Naive thymus-derived CD4-positive, alpha-beta T cell (primary cell): ENCODE measurements at places on chromosomes 2 and 18. TPM values are rescaled to one million over a fixed set of nuclear protein-coding genes. Genes with fewer than 3 reads are reported as not detected.
A peak's percentile ranks its signal among the peaks of the same experiment; 100 is the strongest.

DNA sequence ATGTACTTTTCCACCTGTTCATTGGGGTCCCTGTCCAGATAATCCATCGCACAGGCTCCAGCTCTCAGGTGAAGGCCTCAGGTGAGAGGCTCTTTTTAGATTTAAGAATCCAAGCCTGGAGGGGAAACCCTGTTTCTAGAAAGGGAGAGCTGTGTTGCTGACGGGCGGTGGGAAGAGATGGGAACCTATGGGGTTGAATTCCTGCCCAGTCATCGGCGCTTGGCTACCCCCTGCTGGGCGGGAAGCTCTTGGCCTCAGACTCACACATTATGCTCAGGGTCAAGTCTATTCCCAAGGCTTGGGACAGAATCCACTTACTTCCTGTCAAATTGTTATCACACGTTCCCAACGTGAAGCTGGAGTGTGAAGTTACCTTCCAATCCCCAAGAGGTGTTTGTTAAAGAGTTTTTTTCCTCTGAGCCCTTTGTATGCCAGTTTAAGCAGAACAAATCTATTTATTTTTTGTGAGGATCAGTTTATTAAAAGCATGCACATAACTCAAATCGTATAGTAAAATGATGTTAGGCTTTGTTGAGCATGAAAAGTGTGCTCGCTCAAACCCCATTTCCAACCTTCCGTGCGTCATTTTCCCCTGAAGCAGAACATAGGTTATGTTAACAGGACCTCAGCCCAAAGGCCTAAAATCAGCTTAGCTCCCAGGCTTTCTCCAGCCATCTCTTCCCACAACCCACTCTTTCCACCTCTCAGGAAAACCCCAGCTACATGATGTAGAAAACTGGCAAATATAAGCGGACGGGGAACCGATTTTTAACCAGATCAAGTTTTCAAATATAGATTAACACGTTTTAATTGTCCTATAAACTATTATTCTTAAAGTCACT, 181.7 kb upstream of the ETAA1 start:
- no peaks in the 10 kb centered on the region for H3K27me3 ChIP-seq
- H3K4me1 ChIP-seq, result no peaks in the 10 kb centered on the region
- no peaks in the 10 kb centered on the region for H3K36me3 ChIP-seq
- no peak for DNase-seq
- H3K4me3 ChIP-seq, result no peak overlapping the region
- H3K27ac ChIP-seq, result no peak overlapping the region

DNA sequence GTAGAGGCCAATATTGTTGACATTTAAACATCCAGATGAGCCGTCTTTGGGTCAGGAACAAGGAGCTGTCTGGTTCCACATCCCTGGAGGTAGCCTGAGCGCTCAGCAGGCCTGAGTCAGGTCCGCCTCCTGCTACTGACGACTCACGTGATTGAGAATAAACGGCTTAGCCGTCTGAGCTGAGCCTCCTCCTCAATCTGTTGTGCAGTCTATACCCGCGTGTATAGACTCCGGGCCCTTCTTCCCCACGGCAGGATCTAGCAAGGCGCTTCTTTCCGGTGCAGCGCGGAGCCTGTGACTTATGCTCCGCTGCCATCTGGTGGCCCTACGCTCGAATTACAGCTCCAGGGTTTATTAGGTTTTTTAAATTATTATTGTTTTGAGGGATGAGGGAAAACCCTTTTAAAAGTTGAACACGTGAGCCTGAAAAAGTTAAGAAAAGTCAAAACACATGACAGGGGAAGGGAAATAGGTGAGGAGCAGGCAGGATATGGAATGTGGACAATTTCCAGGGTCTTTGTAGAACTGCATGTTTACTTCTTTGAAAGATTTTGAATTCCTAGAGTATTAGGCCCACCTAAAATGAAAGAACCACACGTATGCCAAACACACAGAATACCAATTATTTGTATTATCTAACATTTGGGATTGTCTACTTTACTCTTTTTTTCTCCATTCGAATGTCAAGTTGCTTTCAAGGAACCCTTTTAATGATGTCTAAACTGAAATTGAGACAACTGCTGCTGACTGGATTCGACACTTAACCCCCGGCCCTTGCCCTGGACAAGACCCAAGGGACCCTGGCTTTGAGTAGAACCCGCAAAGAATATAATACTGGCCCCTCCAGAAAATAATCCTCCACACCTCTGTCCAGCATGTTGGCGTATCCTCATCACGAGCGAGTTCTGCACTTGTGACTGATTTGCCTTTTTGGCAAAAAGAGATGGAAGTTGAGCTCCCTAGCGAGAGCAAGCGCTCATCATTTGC, 112.4 kb upstream of the ZNF236 start:
- H3K27ac ChIP-seq, result no peak overlapping the region
- H3K27me3 ChIP-seq, result no peaks in the 10 kb centered on the region
- no peak overlapping the region for H3K4me3 ChIP-seq
- DNase-seq, result peak; percentile 54
- no peaks in the 10 kb centered on the region for H3K4me1 ChIP-seq

DNA sequence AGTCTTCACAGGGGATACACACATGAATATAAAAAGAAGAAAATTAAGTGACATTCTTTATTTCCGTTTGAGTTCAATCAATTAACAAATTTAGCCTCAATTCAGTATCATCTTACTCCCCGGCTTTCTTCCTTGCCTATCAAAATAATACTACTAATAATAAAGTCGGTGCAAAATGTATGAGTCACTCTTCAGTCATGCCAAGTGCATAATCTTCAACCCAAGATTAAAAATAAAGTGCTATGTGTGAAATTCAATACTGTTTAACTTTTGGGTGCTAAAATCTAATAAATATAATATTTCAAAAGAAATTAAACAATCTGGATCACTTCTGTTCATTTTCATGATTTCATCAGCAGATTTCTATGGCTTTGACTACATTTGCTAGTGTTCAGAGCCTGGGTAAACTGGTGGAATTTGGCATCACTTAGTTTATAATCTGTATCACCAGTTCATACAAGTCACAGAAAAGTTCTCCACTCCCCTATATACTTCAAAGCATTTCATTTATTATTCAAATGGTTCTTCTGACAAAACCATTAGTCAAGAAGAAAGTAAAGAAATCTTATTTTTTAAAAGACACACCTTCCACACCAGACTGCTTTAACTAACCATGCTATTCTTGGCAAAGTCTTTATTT, 183.6 kb downstream of the THADA start:
- H3K4me1 ChIP-seq, result no peaks in the 10 kb centered on the region
- no peak for DNase-seq
- no peak overlapping the region for H3K27ac ChIP-seq
- H3K4me3 ChIP-seq, result no peak overlapping the region
- no peaks in the 10 kb centered on the region for H3K27me3 ChIP-seq

DNA sequence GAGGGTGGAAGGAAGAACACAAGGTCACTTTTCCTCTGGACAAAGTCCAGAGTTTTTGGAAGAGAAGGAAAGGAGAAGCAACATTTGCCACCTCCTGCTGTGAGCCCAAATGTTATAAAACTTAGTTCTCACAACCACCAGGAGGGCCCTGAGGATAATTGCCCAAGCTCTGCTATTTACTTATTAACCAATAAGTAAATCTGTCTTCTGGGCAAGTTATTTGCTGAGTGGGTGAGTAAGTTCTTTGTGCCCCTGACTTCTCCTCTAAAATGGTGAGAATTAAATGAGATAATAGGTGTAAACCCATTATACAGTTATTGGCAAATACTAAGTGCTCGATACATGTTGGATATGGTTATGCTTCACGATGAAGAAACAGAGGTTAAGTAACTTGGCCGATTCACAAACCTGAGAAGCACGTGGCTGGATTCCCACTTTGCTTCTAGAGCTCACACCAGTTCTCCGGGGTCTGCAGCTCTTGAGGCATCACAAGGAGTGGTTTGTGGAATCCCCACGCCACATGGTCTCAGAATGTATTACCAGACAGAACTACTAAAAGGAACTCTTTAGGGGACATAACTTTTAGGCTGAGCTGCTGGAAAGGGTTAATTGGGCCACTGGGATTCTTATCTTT, 164.1 kb downstream of the MYCN start:
- DNase-seq, result no peak
- no peak overlapping the region for H3K27ac ChIP-seq
- H3K4me1 ChIP-seq, result no peaks in the 10 kb centered on the region
- H3K4me3 ChIP-seq, result no peak overlapping the region

FAM161A gene
- total RNA-seq, result 4.7 TPM

- peak overlapping the region; percentile 51 for H3K4me3 ChIP-seq
- no peaks in the 10 kb centered on the region for H3K4me1 ChIP-seq
- H3K36me3 ChIP-seq, result no peaks in the 10 kb centered on the region
- DNase-seq, result no peak
Observed at GRCh38 chr2:148508878-148509287, 135.7 kb upstream of the EPC2 start.

DNA sequence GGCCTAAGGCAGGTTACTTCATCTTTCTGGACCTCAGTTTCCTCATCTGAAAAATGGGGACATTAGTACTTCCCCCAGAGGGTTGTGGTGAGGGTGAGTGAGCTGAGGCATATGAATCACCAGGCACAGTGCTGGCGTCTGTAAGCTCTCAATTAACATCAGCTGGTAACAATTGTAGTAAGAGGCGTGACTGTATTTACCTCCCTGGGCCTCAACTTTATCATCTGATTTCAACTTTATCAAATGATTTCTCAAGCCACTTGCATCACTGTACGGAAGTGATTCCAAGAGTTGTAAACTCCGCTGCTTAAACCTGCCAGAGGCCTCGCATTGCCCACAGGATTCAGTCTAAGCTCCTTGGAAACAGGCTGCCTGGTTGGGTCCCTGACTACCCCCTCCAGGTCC, 53.6 kb upstream of the PKDCC start:
- H3K27ac ChIP-seq, result no peak overlapping the region
- H3K36me3 ChIP-seq, result no peaks in the 10 kb centered on the region
- no peak for DNase-seq
- H3K4me3 ChIP-seq, result no peak overlapping the region
- no peaks in the 10 kb centered on the region for H3K4me1 ChIP-seq

MARCO gene
- 0.48 TPM for total RNA-seq

DNA sequence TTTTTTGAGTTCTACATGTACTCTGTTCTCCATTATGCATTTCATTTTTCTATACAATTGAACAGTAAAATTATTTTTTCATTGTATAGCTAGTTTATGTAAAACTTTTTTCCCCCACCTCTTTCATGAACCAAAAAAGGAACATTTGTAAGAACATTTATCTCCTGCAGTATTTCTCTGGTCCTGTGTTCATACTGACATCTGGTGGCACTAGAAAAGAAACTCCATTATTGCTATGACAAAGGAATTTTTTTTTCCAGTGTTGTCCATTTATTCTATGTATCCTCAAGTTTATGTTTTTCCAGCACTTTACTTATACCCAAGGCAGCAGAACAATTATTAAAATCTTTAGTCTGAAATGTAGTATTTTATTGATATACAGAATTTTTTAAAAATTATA, 27.4 kb upstream of the CHAC2 start:
- H3K36me3 ChIP-seq, result no peaks in the 10 kb centered on the region
- H3K27ac ChIP-seq, result no peak overlapping the region
- H3K27me3 ChIP-seq, result no peaks in the 10 kb centered on the region
- H3K4me3 ChIP-seq, result no peak overlapping the region
- no peaks in the 10 kb centered on the region for H3K4me1 ChIP-seq
- no peak for DNase-seq

GRCh38 chr18:45821026-45821425, 4.4 kb upstream of the SIGLEC15 start:
- H3K4me3 ChIP-seq, result no peak overlapping the region
- no peaks in the 10 kb centered on the region for H3K36me3 ChIP-seq
- no peak overlapping the region for H3K27ac ChIP-seq
- H3K4me1 ChIP-seq, result no peaks in the 10 kb centered on the region

DNA sequence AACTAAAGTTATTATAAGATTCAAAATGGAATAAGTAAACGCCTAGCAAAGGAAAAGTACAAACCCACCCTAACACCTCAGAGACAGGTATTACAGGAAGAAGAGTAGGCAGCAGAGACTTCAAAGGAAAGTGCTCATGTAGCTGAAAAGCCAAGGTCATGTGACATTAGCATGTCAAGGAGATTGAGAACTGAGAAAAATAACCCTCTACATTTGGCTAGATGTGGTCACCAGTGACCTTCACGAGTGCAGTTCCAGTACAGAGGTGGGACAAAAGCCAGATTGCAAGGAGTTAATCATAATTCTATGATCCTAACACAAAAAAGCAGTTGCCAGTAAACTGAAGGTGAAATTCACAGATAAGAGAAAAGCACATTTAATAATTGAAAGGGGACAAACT, 252.7 kb downstream of the ZEB2 start:
- H3K4me1 ChIP-seq, result peaks cover 9% of the 10 kb centered on the region
- no peaks in the 10 kb centered on the region for H3K36me3 ChIP-seq
- H3K27me3 ChIP-seq, result no peaks in the 10 kb centered on the region

DNA sequence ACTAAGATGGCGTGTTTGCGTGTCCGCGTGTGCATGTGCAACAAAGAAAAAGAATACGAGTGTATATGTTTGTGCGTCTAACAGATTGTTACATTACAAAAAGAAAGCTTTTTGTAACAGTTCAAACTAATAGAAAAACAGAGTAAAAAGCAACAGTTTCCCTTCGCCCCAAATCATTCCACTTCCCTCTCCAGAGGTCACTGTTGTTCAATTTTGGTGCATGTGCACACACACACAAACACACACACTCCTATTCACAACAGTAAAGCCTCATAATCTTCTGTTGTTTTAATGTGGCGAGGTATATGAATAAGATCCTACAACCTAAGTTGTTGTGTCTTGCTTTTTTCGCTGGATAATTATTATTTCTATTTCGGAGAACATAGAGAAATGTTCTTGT, 357.3 kb upstream of the SLC8A1 start:
- H3K36me3 ChIP-seq, result no peaks in the 10 kb centered on the region
- H3K4me3 ChIP-seq, result no peak overlapping the region
- H3K27me3 ChIP-seq, result no peaks in the 10 kb centered on the region
- H3K27ac ChIP-seq, result no peak overlapping the region
- no peaks in the 10 kb centered on the region for H3K4me1 ChIP-seq

- H3K4me3 ChIP-seq, result no peak overlapping the region
- peaks cover 19% of the 10 kb centered on the region for H3K4me1 ChIP-seq
- DNase-seq, result no peak
- no peak overlapping the region for H3K27ac ChIP-seq
Observed at GRCh38 chr2:45647986-45648520, 3.4 kb upstream of the PRKCE start.

DNA sequence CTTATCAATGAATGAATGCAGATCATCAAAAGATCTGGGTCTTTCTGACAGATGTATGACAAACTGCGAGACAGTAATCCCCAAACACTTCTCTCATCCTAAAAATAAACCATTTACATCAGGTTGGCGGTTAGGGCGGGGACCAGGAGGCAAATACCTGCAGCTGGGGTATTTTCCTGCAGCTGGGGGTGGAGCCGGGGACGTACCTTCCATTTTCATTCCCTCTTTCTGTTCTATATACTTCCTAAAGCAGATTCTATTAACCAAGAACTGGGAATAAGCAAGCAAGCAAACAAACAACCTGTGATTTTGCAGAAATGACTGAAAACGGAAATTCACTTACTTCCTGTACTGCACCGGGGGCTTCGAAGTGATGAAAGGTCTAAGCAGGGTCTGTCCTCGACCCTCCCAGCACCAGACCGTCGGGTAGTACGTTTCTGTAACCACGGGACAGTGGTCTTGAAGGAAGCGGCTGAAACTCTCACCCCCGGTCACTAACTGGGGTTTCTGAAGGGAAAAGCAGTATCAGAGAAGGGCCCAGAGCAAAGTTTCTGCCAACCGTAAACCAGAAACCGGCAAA, 1.2 kb downstream of the ABHD3 start:
- H3K4me3 ChIP-seq, result peak overlapping the region; percentile 83
- peaks cover 21% of the 10 kb centered on the region for H3K4me1 ChIP-seq
- no peak for DNase-seq
- peak overlapping the region; percentile 93 for H3K27ac ChIP-seq
- H3K36me3 ChIP-seq, result no peaks in the 10 kb centered on the region

- no peaks in the 10 kb centered on the region for H3K4me1 ChIP-seq
- no peaks in the 10 kb centered on the region for H3K27me3 ChIP-seq
- H3K36me3 ChIP-seq, result no peaks in the 10 kb centered on the region
- no peak overlapping the region for H3K4me3 ChIP-seq
Observed at GRCh38 chr2:97845818-97846217, 132.4 kb downstream of the ZAP70 start.
